ENCODE measurements at places on chromosomes 3 and 15.

- no peak for DNase-seq
Observed at GRCh38 chr15:63942486-63943365, 103.6 kb downstream of the DAPK2 start.

- no peak for DNase-seq
Observed at GRCh38 chr3:66989860-66990696, 8.0 kb upstream of the KBTBD8 start.

GRCh38 chr15:22903961-22904534 lies 65.6 kb downstream of the NIPA2 start:
- DNase-seq = no peak

GRCh38 chr3:179486806-179487205 lies 35.5 kb upstream of the GNB4 start:
- DNase-seq = no peak

GRCh38 chr15:100759698-100760356 lies 119.8 kb upstream of the ALDH1A3 start:
- no peak for DNase-seq

DNA sequence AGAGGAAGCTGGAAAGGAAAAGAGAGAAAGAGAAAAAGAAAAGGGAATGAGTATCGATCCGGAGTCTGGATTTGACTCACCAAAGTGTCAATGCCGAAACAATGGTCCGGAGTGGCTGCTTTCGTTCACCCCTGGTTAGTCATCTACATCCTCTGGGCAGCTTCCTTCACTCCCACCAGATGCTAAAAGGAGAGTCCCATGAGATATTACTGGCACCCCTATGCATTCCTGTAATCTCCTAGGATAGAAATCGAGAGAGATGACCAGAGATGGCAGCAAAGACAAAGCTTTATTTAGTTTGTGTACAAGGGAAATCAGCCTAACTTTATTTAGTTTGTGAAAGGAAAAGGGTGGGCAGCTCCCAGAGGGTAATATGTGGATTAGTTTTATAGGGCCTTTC lies 622.2 kb downstream of the ZPLD1 start:
- no peak for DNase-seq

DNA sequence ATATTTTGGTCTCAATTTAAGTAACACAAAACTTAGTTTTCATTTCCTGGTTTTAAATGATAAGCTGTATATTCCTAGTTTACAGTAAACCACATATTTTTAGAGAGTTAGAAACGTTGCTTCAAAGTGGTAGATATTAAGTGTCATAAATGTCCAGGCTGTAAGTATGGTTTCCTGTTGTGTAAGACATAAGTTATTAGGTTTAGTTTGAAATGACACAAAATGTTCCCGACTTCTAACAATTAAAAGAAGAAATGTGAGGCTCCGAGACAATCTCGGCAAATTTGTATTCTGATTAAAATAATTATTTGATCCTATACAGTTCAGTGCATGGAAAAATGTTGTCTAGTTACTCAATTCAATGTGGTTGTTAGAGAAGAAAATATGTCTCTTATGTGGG lies 387.3 kb downstream of the EPHA3 start:
- DNase-seq = no peak

DNA sequence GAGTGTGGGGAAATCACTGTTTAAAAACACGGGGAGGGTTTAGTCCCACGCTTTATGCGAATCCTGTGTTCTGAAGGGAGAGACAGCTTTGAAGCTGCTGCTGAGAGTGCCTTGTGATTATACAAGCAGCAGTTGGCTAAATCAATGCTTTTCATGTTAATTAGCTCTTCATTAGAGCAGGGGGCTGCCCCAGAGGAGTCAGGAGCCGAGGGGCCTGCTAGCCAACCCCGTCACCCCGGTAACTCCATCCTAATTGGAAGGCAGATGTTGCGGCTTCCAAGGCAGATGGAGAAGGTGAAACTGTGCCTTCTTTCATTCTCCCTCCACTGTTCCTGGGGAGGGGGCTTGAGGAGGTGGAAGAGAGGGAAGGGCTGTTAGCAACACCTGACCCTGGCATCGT lies 92.4 kb upstream of the ANKRD34C start:
- no peak for DNase-seq

DNA sequence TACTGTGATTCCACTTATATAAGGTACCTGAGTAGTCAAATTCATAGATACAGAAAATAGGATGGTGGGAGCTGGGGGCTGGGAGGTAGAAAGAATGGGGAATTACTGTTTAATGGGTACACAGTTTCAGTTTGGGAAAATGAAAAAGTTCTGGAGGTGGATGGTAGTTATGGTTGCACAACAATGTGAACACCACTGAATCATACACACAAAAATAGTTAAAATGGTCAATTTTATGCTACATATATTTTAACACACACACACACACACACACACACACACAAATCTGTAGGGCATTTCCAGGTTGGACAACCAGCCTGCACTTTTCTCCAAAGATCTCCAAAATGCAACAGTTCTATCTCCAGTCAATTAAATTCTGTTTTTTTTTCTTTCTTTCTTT lies 1.4 kb downstream of the CCDC32 start:
- DNase-seq = no peak

GRCh38 chr3:183275418-183275817 lies 22.4 kb downstream of the B3GNT5 start:
- DNase-seq = no peak

GRCh38 chr3:139893267-139893962 lies 41.6 kb upstream of the CLSTN2 start:
- no peak for DNase-seq

- no peak for DNase-seq
Observed at GRCh38 chr3:120093119-120093910, 932 bp downstream of the GSK3B start.

DNA sequence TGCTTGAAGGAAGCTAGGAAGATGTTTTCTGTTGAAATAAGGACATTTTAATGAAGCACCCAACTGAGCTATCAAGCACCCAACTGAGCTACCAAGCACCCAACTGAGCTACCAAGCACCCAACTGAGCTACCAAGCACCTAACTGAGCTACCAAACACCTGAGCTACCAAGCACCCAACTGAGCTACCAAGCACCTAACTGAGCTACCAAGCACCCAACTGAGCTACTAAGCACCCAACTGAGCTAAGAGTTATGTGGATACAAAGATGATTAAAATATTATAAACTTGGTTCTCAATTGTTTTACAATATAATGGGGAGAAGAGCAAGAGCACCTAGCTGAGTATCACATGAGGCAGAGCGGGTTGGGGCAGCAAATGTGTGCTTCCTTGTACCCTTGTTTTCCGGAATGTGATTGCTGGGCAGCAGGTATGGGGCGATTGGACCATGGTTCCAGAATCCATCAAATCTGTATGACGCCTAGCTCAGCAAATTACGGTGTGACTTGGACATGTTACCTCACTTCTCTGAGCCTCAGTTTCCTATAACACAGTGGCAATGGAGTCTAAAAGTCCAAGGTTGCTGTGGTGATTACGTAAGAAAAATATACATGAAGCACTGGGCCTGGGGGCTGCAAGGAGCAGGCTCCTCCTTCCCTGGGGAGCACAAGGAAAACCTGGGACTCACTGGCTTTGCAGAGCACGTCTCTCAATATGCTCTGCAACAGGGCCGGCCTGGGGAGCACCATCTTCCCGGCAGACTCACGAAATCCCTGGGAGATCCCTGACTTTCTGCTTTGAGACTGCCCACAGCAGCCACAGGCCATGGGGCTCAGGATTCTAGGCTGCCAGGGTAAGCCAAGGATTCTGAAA lies 11.3 kb downstream of the BMF start:
- DNase-seq = no peak

DNA sequence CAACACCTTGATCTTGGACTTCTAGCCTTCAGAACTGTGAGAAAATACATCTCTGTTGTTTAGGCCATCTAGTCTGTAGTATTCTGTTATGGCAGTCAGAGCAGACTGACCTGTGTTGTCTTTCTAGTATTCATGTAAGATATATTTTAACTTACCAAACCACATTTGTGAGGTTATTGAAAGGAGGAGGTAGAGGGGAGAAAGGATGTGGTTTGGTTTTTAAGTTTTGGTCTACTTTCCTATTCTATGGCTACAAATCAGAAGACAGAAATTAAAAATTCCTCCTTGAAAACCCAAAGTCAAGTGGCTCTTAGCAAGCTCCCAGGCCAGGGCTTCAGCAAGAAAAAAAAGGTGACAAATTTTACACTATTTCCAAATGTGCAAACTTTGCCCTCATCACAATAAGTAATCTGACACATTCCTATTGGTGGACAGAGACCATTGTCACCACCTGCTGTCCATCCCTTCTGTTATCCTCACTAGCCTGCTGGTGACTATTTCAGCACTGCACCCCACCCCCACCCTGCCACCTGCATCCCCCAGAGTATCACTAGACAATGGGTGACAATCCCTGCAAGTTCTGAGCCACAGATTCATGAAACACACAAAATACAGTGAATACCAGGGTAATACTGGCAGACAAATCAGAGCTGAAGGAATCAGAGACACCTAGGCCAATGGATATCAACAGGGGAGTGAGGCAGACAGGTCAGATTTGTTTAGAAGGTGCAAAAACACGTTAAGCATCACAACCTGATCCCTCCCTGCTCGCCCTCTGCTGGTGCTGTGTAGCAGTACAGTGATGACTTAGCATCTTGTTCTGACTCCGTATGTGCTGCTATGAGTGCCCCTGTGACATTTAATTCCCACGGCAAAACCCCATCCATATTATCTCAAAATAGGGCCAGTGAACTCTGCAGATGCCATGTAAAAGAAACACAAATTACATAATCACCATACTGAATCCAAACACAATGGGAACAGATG lies 79.0 kb upstream of the DCLK3 start:
- DNase-seq = no peak

DNA sequence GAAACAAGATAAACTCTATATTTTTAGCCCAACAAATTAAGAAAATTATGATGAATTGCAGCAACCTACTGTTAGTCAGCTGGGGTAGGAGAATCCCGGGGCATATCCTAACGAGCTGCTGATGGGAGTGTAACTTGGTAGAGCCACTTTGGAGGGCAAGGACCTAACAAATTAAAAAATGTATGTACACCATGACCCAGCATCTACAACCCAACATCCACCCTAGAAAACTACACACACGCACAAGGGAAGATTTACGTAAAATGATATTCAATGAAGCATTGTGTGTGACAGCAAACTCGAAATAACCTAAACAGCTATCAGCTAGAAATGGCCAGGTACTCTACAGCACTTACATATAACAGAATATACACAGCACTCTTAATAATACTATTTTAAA lies 1.9 kb downstream of the BCL2A1 start:
- DNase-seq = no peak

GRCh38 chr3:112260563-112260962 lies 33.5 kb downstream of the SLC9C1 start:
- DNase-seq = no peak

DNA sequence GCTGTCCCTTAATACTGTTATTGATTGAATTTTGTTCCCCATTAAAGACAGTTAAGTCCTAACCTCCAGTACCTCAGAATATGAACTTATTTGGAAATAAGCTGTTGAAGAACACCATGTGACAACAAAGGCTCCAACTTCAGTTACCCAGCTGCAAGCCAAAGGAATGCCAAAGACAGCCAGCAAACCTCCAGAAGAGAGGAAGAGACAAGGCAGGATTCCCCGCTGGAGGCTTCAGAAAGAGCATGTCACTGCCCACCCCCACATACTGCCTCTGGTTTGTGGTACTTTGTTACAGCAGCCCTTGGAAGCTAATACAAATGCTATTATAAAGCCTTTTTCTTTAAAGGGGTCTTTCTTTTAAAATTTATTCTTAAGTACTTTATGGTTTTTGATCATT lies 18.4 kb upstream of the NEK10 start:
- DNase-seq = no peak

- DNase-seq = no peak
Observed at GRCh38 chr3:135755330-135756105, 210.0 kb upstream of the PPP2R3A start.

- no peak for DNase-seq
Observed at GRCh38 chr15:69299943-69300588, 1.4 kb downstream of the PAQR5 start.

GRCh38 chr3:45990181-45990580 lies 5.4 kb downstream of the FYCO1 start:
- DNase-seq = no peak

DNA sequence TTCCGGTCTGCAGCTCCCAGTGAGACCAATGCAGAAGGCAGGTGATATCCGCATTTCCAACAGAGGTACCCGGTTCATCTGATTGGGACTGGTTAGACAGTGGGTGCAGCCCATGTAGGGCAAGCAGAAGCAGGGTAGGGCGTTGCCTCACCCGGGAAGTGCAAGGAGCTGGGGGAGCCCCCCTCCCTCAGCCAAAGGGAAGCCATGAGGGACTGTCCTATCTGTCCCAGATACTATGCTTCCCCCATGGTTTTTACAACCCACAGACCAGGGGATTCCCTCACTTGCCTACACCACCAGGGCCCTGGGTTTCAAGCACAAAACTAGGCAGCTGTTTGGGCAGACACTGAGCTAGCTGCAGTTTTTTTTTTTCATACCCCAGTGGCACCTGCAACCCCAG lies 71.8 kb downstream of the CPNE4 start:
- no peak for DNase-seq

- DNase-seq = no peak
Observed at GRCh38 chr3:153162513-153163392, 727 bp downstream of the RAP2B start.

DNA sequence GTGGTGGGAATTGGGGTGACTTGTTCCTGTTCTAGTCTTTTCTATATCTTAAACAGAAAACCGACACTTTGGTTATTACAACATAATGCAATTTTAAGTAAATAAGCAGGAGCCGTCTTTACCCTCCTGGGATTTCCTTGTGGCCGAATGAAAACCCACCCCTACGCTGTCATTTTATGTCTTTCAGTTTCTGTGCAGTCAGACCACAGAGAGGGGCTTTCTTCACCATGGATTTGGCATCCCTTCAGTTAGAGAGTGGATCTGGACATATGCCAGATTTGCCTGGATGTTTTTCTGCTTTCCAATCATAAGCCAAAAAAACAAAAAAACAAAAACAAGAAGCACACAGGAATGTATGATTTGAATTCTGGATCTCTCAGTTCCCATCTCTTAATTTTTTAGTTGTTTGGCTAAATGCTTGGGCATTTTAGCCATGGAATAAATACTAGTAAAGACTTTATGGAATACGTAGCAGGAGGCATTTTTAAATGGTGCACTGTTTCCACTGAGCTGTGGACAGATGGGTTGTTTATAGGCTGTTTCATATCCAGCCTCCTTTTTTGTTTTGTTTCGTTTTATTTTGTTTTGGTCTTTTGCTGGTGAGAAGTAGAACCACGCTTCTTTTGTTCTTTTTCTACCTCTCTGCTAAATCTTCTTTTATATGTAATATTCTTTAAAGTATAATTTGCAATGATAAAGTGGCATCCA lies 272.9 kb downstream of the FEZF2 start:
- no peak for DNase-seq

DNA sequence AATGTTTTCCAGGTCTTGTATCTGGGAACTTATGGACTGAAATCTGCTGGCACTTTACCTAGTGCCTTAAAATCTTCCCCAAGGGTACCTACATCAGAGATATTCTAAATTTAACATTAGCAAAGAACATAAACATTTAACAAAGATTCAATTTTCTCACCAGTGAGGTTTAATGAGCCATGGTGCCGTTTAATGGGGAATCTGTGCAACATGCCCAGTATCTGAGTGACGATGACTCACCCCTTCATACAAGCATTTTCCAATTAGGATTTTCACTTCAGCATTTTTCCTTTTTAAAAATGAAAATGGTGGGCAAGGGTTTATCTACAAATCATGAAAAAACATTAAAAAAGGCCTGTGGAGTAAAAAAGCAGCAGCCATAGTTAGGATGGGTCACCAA lies 189.4 kb downstream of the SLC9A9 start:
- no peak for DNase-seq
